ENCODE measurements at places on chromosomes 6 and 20.
A peak's percentile ranks its signal among the peaks of the same experiment; 100 is the strongest.

- DNase-seq, result no peak
These were observed 301.2 kb downstream of the RNGTT start for GRCh38 chr6:88662163-88662580.

DNA sequence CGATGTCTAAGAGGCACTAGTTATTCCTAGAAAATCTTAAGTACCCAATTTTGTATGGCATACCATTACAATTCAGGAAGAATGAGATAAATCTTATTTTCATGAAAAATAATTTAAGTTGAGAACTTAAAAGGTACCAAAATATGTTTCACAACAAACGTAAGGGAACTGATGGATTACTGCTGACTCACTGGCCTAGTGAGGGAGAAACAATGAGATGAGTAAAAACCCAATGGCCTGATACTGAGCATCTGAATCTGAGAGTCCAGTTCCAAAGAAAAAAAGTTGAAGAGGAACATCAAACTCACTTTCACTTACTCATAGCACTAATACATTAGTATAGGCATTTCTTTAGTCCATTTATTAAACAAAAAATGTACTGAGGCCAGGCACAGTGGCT is 56.0 kb downstream of the MDN1 start:
- no peak for DNase-seq

- no peak for DNase-seq
These were observed 25.5 kb downstream of the SERPINB1 start for GRCh38 chr6:2816158-2816557.

DNA sequence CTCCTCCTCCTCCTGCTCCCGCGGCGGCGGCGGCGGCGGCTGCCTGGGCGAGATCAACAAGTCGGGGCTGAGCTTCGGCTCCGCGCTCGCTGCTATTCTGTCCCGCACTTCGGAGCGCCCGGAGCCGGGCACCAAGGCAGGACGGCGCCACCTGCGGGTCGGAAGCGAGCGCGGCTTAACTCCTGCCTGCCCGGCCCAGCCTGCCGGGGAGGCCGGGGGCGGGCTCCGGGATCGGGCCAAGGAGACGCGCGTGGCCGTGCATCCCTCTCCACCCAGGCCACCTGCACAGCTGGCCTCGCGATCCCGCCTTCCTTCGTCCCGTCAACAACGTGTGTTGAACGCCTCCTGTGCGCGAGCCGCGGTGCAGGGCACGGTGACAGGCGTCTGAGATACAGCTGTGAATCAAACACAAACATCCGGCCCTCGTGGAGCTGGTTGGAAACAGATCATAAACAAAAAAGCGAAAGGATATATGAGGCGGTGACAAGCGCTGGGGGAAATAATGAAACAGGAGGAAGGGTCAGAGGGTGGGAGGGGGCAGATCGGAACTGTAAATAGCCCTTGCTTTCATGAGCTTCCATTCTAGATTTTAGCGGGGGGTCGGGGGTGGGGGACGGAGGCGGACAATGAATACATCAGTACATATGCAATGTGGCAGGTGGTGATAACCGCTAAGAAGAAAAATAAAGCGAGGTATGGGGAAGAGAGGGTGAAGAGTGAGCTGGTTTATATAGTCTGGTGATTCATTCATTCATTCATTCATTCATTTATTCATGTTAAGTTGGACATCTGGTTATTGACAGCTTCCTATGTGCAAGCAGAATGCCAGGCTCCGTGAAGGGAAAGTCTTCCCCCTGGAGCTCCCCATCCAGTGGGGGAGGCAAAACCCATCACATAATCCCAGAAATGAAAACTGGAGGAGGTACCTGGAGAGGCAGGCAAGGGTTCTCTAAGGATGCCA is 2.0 kb upstream of the KCNB1 start:
- DNase-seq, result peak; percentile 85

DNA sequence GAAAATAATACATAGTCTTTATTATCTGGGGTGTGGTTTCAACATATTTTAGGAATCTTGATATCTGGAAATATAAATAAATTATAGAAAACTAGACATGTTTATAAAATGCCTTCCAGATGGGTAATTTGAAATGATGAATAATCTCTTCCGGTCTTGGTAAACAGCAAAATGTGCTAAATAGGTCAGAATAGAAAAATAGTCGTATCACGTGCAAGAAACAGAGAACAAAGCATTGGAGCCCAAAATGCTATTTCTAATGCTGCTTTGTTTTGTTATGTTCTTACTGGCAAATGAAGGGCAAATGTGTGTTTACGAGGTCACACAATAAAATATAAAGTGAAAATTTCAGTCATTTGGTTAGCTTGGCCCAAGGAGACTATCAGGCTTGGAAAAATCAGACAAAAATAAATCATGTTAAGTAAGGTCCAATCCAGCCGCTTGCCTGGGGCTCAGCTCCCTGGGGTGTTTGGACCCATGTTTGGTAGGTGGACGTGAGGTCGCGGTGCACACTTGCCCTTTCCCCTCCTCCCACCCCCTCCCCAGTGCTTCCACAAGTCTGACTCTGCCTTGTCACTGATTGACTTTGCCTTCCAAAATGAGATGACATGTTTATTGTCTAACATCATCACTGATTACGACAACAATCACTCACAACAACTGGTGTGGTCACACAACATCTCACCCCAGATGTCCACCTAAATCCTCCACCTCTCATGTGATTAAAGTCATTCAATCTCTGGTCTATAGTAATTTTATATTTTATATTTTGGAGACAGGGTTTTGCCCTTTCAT is 56.0 kb downstream of the RIN2 start:
- no peak for DNase-seq

DNA sequence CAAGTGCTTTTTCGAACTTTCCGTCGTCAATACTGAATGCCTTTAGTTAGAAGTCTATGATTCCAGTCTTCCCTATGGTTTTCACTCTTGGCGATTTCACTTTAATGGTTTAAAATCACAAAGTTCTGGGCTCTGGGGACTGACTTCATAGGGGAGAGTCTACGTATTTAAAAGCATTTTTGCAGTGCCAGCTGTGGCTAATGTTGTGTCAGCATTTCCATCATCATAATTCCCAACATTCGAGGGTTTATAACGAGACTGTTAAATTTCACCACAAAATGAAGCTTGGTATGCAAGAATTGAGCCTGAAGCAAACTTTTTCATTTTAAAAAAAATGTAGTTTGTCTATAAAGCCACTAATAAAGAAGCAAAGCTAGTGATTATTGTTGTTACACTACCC is 242.7 kb downstream of the SOX4 start:
- no peak for DNase-seq

GRCh38 chr6:83221889-83222479 is 28.8 kb downstream of the RWDD2A start:
- DNase-seq, result no peak

- DNase-seq, result no peak
These were observed 251.4 kb downstream of the TAF4 start for GRCh38 chr20:61814244-61814643.

DNA sequence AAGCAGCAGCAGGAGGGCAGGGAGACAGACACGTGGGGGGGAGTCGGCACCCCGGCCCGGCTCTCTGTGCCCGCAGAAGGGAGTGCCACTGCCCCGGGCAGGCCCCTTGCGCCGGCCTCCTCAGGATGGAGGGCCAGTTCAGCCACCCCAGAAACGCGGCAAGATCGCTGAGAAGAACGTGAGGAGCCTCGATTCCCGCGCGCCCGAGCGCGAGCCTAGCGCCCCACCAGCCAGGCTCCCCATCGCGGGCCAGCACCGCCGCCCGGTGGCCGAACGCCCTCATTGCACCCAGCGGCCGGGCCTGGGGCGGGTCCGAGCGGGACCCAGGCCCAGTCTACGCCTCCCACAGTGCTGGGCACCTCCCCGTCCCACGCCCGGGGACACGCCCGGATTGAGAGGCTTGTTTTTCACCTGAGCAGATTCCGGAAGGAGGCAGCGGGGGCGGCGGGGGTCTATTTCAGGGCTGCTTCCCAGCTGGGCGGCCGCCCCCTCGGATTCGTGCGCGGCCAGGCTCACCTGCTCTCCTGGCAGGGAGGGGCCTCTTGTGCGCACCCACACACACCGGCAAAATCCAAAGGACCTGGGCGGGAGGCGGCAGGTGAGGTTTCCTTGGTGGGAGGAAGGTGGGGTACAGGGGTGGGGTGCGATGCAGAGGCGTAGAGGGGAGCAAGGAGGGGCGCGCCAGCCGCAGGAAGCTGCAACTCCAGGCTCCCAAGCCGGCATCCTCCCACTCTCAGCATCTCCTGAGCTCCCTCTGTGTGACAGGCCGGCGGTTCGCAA is 9.0 kb upstream of the GRM4 start:
- DNase-seq, result peak; percentile 74

- no peak for DNase-seq
These were observed 326.7 kb downstream of the BCKDHB start for GRCh38 chr6:80433010-80433672.

GRCh38 chr6:151999194-151999593 is 191.7 kb downstream of the ESR1 start:
- no peak for DNase-seq

DNA sequence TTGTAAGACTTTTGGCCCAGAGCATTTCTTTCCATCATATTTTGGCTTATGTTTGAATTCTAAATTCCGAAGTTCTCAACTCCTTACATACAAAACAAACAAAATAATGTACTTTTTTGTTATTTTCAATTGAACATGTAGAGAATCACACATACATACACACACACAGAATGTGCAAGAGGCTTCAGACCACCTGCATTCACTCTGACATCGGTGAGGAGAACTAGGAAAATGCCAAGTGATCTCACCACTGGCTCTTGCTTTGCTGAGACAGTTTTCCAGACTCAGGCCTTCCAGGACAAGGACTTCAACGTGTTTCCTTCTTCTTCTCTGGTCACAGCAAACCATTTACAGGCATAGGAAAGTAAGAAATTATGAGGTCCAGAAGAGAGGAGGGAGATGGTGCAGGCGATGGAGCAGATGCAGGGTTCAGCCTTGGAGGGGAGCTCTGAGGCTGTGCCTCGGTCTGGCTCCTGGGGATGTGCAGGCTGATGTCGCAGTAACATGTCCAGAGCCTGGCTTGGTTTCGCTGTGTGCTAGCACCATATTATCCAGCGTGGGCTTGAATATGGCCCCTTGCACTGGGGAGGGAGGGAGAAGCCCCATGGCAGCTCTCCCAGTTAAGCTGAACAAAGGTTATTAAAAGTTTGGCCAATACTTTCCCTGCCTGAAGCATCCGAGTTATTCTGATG is 93.4 kb downstream of the DACT2 start:
- peak; percentile 87 for DNase-seq

- no peak for DNase-seq
These were observed 257.2 kb upstream of the EYS start for GRCh38 chr6:65964261-65964660.

GRCh38 chr6:42295181-42295580 is 77.5 kb upstream of the MRPS10 start:
- DNase-seq, result no peak

- no peak for DNase-seq
These were observed 27.5 kb upstream of the TGM6 start for GRCh38 chr20:2353231-2353630.
